ENCODE measurements at places on chromosomes 12 and 14.

GRCh38 chr12:20210621-20211215 is 157.6 kb upstream of the PDE3A start:
- no peak for DNase-seq

DNA sequence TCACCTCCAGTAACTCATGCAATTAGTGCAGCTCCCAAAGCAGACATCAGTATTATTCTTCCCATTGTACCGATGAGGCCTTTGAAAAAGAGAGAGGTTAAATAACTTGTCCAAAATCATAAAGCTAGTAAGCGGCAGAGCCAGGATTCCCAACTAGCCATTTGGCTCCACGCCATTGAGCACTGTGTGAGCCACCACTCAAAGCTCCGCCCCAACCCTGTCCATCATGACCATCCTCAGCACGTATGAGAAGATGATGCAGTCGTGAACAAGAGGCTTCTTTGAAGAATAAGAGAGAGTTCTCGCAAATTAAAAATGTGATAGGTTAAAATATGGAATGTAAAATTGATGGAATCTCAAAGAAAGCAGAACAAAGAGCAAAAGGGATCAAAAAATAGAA is 14.6 kb downstream of the CLMN start:
- no peak for DNase-seq

DNA sequence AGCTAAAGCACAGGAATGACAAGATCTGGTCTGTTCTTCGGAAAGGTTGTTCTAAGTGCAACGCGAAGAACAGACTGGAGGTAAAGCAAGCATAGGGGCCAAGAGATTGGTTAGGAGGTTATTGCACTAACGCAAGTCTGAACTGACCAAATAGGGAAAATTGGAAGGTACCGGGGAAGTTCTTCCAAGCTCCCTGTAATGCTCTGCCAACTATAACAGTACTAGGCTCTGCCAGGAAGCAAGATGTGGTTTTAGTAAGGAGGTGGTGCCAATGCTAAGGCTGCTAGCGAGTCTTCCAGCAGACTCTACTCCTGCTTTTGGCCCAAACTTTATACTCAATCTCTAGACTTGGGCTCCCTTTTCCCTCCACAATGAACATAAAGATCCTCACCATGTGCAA is 138.6 kb downstream of the PAWR start:
- DNase-seq, result no peak

- no peak for DNase-seq
Measured at GRCh38 chr12:87491089-87491488, 538.1 kb downstream of the C12orf50 start.

- DNase-seq, result no peak
Measured at GRCh38 chr12:116210762-116211161, 66.7 kb downstream of the MED13L start.

DNA sequence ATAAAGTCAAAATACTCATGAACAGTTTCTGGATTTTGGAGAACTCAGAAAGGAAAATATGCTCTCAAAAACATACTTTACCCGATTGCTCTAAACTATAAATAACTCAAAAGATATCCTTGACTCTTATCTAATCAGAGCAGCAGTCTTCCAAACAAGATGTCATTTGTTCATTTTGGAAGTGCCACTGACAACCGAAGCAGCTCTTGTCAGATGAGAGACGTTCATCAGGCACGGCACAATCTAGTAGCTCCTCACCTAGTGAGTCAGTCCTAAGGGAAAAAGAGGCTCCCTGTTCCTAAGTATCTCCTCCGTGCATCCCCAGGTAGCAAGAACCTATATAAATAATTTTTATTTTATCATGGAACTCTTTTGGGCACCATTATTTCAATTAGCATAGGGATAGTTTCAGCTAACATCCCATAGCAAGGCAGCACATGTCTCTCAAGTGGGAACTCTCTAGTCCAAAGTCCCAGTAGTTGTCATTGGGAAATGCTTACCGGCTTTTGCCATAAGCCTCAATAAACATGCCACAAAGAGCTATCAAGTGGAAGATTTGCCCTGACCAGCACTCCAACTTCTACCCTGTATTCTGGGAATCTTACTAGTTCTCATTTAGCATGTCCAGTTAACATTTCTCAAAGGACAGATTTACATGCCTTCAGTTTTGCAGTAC is 14.1 kb upstream of the TMEM263 start:
- DNase-seq, result no peak

DNA sequence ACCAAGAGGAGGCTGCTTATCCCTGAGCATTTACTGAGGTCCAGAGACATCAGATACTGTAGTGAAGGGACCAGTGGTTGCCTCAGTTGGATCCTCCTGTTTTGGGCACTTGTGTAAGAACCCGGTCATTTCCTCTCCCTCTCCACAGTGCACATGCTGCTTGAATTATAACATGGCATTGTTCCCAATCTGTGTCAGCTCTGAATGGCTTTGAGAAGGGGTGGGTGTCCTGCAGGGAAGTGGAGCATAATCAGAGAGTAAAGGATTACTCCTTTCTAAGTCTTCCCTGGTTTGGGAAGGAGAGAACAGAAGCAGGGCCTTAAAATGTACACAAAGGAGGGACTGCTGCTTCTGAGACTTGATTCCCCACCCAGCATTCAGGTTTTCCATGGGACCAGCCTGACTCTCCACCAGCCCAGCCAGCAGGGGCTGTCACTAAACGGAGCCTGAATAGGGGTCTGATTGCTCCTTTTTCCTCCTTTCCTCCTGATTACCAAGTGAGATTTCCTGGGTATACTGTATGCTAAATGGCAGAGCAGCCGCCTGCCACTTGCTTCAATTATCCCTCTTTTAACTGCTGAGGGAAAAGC is 78.4 kb downstream of the NRXN3 start:
- DNase-seq, result no peak

DNA sequence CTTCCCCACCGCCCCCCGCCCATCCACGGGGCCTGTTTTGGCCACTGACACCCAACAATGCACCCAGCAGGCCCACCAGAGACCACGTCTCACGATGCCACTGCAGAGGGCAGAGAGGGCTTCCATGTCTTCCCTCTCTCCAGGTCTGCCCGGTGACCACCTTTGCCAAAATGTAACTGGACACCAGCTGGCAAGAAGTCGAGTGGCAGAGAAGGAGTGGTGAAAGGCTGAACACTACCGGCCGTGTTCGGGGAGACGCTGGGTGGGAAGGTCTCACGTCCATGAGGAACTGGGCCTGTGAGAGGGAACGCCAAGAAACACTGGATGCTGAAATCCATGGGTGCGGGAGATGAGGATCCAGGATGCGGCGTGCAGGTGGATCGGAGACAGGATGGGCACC is 308.2 kb downstream of the ADGRD1 start:
- DNase-seq, result no peak

DNA sequence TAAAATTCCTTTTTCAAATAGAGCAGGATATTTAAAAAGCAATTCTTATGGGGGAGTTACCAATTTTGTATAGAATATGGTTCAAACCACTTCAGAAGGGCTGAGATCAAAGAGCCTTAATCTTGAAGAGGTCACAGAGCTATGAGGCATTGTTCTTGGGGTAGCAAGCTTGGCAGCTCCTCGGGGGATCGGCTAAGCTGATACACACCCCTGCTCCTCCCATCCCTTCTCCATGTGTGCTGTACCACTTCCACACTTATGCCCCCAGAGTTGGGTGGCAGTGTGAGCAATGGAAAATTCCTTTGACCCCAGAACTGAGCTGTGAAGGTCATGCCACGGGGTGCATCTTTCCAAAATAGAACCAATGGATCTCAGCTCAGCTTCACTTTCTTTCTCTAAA is 15.0 kb upstream of the TMEM30B start:
- no peak for DNase-seq

- no peak for DNase-seq
Measured at GRCh38 chr12:68790081-68790951, 17.7 kb upstream of the MDM2 start.

- peak; percentile 5 for DNase-seq
Measured at GRCh38 chr14:101480022-101480746, 81.1 kb upstream of the DIO3 start.

- DNase-seq, result no peak
Measured at GRCh38 chr12:47777741-47778558, 4.9 kb downstream of the SLC48A1 start.

DNA sequence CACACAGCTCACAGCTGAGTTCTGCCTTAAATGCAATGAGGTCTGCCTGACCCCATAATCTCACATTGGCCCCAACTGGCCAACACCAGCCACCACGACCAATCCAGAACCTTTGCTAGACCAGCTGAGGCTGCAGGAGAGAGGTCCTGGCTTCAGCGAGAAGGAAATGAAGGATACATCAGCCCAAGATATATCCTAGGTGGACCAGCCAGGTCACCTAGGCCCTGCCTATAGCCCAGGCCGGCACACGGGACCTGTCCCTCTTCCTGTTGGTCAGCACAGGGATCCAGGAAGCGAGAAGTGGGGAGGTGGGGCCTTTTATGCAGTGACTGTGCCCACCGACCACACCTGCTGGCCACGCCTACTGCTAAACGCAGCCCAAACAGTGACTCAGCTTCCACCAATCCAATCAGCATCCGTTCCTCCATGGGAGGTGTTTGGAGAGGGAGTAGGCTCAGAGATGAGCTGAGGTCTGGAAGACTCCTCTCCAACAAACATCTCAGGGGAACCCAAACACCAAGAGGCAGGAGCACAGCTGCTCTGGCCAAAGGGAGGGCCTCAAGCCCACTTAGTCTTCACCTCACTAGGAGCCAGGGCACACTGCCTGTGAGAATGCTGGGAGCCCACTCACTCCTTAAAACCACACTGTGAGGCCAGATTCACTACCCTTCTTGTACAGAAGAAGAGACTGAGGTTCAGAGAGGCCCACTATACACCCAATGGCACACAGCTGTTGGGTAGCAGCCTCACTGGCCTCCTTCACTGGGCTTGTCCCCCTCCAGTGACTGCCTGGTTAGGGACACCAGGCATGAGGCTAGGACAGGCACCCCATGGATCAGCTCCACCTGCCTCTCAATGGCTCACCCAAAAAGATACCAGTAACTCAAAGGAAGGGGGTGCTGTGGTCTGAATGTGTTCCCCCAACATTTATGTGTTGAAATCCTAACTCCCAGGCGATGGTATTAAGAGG is 51.3 kb upstream of the PPP2R5C start:
- no peak for DNase-seq

- no peak for DNase-seq
Measured at GRCh38 chr12:97293541-97293940, 169.1 kb upstream of the RMST start.

GRCh38 chr14:23580948-23581281 is 2.3 kb upstream of the JPH4 start:
- no peak for DNase-seq

GRCh38 chr12:6934110-6934509 is 6.4 kb downstream of the ATN1 start:
- peak; percentile 44 for DNase-seq

GRCh38 chr14:67423424-67423823 is 11.5 kb upstream of the PLEK2 start:
- no peak for DNase-seq

- no peak for DNase-seq
Measured at GRCh38 chr12:111467857-111468241, 62.1 kb downstream of the SH2B3 start.

DNA sequence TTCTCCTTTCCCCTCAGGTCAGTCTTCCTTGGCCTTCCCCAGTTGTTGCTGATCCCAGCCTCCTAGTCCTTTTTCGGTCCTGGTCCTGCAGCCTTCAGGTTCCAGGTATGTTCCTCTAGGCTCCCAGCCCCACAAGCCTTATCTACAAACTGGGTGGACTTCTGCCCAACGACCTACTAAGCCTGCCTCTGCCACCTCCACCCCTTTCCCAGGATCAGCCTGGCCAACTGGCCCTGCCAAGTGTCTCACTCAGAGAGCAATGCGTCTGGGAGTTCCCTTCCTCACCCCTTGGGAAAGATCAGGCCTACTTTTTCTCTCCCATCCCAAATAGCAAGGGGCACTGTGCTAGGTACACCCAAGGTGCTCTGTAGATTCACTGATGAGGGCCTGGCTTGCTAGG is at the start of gene SERPINA12:
Gene SERPINA12, minus strand, starts transcription at position 114 of the 400 bp plus-strand sequence. CDS start 11,072 bp downstream, outside the sequence.
- no peak for DNase-seq

DNA sequence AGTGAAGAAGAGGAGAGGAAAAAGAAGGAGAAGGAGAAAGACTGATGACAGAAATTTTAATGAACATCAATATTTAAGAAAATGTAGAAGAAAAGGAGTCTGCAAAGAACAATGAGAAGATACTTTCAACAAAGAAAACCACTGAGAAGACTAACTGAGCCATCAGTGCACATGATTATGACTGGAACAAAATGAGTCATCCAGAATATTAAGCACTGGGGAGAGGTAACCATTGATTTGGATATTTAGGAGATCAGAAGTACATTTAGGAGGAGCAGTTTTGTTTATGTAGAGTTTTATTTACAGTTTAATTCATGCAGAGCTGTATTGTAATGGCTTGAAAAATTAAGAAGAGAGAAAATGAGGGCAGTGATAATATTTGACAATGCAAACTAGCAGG is 159.1 kb downstream of the C12orf50 start:
- DNase-seq, result no peak

DNA sequence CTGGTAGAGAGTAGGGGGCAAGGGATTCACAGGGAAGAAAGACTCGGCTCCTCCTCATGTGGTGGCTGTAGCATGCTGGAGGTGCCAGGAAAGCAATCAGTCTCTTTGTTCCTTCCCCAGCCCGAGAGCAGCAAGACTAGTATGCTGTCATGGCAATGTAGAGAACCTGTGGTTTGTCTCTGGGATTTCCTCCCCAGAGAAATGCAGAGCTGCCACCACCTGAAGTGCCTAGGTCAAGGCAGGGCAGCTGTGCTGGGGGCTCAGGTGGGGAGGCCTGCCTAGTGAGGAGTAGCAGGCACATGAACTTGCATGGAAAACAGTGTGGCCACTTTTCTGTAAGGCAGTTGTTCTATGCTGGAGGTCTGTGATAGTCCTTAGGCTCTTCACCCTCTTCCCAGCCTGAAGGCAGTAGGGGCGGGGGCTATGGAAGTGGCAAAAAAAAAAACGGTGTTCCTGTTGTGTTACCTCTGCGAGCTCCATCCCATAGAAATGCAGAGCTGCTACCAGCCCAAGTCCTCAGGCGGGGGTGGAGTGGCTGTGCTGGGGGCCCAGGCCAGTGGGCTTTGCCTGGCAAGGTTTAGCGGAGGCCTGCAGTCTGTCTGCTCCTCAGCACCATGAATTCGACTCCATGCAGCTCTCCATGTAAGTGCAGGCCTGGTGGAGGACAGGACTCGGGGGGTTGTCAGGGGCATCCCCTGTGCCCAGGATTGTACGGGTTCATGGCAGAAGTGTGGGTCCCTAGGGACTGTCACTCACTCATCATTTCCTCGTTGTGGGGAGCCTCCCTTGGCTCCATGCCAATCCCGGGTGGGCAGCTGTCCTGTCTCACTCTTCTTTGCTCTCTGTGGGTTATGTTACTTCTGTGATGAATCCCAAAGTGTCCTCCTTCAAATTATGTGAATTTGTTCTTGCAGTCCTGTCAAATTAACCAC is 4.1 kb upstream of the CLEC4D start:
- DNase-seq, result no peak

DNA sequence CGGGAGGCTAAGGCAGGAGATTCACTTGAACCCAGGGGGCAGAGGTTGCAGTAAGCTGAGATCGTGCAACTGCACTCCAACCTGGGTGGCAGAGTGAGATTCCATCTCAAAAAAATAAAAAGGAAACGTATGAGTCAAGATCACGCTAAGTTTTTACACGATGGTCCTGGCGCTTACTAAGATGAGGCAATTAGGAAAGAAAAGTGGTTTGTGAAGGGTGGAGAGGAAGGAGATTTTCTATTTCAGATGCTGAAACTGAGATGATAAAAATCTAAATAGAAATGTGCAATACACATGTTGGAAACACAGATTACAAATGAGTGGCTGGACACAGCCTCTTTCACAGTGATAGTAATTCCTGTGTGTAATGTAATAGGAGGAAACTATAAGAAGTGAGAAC is 63.2 kb downstream of the KDM5A start:
- DNase-seq, result no peak

- DNase-seq, result no peak
Measured at GRCh38 chr12:88448337-88448915, 131.8 kb downstream of the KITLG start.

Measured in right forelimb (tissue), 1 donor.